ENCODE measurements at places on chromosomes 13 and 19. TPM values are rescaled to one million over a fixed set of nuclear protein-coding genes. Genes with fewer than 3 reads are reported as not detected.
A peak's percentile ranks its signal among the peaks of the same experiment; 100 is the strongest.

The CD33 gene
- total RNA-seq = 20.2 TPM

The CD177 gene
- 25.1 TPM for total RNA-seq

- no peaks in the 10 kb centered on the region for H3K4me1 ChIP-seq
- no peak overlapping the region for H3K27ac ChIP-seq
These were observed 51.6 kb downstream of the TMEM255B start for GRCh38 chr13:113810640-113811039.

- H3K27ac ChIP-seq = no peak overlapping the region
- H3K36me3 ChIP-seq = no peaks in the 10 kb centered on the region
- no peak overlapping the region for H3K4me3 ChIP-seq
- H3K27me3 ChIP-seq = no peaks in the 10 kb centered on the region
- DNase-seq = no peak
These were observed 33.5 kb upstream of the USPL1 start for GRCh38 chr13:30584051-30584731.

DNA sequence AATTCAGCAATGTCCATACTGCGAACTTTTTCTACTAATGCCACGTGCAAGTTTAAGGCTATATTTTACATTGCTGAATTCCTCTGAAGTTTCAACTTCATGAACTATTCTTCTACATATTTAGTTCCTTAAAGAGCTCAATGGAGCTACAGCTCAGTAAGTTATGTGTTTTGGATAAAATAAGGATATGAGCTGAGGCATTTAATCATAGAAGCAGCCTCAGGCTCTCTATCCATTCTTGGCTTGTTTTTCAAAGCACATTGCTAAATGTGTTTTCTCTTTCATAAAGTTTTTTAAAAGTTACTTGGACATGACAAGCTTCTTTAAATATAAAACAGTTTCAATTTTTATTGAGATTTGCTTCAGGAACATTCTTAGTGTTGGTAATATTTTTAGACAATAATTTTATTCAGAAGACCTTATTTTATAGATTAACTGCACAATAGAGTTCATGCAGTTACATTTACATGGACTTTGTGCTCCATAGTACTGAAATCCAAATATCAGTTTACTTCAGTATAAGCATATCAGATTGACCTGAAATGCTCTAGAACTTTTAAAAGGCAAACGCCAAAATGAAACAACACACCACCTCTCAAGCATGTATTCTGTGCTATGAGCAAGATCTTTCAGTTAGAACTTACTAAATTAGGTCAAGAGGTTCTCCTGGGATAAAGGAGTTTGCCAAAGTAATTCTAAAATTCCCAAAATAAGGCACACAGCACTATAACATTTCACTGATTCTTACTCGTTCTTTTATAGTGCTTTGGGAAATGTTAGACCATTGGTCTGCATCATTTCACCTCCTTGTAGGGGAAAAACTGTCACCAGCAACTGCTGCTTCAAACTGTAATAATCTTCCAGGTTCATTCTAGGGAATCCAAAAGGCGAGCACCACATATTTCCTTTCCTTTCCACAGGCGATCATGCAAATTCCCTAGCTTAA, 275.5 kb downstream of the ENOX1 start:
- DNase-seq = peak; percentile 14
- no peak overlapping the region for H3K4me3 ChIP-seq
- H3K4me1 ChIP-seq = no peaks in the 10 kb centered on the region
- H3K36me3 ChIP-seq = no peaks in the 10 kb centered on the region
- H3K27me3 ChIP-seq = no peaks in the 10 kb centered on the region

DNA sequence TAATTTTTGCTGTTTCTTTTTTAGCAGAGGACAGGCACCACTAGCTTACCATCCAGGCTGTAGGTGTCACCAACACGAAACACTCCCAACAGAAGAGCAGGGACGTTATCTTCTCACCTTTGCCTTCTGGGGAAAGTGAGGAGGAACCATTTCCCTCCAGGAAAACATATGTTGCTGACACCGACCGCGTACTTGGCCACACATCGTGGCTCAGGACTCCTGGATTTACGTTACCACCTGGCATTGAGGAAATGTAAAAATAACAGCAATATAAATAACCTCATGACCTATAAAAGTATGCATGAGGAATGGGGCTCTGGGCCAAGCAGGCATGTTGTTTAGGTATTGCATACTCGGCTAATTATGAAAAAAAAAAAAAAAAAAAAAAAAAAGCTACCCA, 525.1 kb downstream of the MYO16 start:
- H3K36me3 ChIP-seq = no peaks in the 10 kb centered on the region
- peaks cover 13% of the 10 kb centered on the region for H3K27me3 ChIP-seq
- no peak for DNase-seq

DNA sequence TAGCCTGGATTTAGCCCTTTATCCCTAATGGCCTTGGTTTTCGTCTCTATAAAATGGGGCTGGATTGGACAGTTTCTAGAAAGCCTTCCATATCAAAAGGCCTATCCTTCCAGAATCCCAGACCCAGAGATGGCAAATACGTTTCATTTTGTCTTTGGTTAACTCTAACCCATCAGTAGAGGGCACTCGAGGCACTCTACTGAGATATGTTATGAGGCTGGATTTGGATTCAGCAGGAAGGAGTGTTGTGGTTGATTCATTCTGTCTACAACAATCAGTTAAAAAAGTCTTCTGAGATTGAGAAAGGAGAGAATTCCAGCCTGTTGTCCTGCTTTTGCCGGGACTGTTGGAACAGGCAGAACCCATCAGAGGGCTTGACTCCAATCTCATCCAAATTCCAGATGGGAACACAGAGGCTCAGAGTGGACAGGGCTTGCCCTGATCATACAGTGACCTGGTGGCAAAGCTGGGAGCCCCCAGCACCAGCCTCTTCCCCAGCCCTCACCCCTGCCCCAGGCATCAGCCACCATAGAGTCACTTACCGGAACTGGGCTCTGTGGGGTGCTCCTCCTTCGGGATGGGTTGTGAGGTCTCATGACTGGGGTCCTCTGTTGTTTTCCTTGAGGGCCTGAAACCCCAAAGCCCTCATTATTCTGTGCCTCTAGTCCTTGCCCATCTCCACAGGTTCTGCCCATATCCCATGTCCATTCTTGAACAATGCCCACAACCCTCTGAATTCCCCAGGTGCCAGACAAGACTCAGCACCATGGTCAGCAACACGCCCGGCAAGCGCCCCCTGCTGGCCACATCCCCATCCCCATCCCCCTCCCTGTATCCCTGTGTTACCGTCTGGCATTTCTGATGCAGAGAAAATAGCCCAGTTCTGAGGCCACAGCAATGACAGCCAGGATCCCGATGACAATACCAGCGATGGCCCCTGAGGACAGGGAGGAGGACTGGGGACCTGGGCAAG, 12.3 kb upstream of the ZNF180 start:
- H3K27me3 ChIP-seq = peaks cover 3% of the 10 kb centered on the region
- H3K36me3 ChIP-seq = no peaks in the 10 kb centered on the region
- DNase-seq = peak; percentile 48
- no peak overlapping the region for H3K27ac ChIP-seq
- H3K4me1 ChIP-seq = no peaks in the 10 kb centered on the region

DNA sequence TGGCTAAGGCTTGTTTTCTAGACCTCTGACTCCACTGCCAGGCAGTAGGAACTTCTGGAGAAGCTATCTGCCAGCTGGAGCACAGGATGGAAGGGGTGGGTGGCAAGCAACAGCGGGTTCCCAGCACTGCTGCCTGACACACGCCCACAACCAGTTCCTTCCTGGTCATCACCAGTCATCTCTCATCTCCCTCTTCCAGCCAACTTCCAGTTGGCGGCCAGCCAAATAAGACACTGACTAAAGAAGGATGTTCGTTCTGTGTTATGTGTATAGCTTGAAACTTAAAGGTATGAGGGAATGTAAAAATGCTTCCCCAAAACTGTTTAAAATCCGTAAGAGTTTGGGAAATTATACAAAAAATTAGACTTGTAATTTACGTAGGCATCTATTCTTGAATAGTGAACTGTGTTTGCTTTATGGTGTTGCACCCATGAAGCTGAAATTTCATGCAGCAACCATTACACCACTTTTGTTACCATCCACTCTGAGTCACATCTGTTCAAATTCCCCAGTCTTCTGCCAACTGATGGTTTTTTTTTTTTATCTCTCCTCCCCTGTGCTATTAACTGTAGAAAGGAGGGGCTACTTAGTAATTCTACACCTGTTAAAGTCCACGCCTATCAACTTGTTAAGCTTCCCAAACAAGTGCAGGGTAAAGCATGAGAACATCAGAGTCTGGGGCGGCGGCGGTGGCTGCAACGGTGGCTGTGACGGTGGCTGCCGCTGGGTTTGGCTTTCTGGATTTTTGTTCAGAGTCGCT, 86.2 kb upstream of the FRY start:
- no peak overlapping the region for H3K4me3 ChIP-seq
- DNase-seq = no peak
- H3K4me1 ChIP-seq = peaks cover 12% of the 10 kb centered on the region
- no peaks in the 10 kb centered on the region for H3K36me3 ChIP-seq
- H3K27ac ChIP-seq = peak overlapping the region; percentile 51
- no peaks in the 10 kb centered on the region for H3K27me3 ChIP-seq

Measured in lung (tissue), 17 donors.